ENCODE measurements at places on chromosomes 4 and X.

GRCh38 chr4:38411981-38412536 lies 251.9 kb upstream of the KLF3 start:
- no peak for DNase-seq

- DNase-seq, result no peak
Observed at GRCh38 chr4:139575072-139575471, 19.1 kb upstream of the SETD7 start.

DNA sequence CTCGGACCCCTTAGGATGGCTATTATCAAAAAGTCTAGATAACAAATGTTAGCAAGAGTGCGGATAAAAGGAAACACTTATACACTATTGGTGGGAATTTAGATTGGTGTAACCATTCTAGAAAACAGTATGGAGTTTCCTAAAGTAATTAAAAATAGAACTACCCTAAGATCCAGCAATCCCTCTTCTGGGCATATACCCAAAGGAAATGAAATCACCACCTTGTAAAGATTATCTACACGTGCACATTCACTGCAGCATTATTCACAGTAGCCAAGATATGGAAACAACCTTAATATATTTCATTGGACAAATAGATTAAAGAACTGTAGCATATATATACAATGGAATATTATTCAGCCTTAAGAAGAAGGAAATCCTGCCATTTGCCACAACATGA lies 462.4 kb downstream of the IQCM start:
- no peak for DNase-seq

DNA sequence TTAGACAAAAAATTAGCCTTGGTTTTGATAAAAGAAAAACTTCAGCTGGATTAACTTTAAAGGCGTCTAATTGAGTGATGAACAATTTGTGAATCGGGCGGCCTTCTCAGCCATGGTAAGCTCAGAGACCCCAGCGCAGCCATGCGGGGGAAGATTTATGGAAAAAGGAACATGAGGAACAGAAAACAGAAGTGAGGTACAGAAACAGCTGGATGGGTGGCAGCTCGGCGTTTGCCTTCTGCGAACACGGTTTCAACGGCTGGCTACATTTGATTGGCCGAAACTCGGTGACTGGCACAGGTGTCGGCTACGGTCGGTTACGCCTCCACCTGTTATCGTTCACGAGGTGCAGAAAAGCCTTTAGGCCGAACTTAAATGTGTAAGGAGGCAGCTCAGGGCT lies 401.4 kb upstream of the FAT1 start:
- DNase-seq, result no peak

DNA sequence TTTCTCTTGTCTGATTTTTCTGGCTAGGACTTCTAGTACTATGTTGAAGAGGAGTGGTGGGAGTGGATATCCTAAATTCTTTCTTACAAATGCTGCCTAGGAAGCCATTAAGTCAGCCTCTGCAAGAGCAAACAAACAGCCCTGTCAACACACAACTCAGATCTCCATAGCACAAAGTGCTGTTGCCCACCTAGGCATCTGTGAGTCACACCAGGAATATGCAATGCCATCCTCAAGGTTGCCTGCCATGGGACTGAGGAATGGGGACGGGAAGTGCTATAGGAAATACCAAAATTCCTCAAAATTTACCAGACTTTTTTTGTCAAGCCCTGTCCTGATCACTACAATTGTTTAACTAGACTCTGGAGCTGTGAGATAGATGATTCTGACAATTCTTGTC lies 466.9 kb downstream of the FSTL5 start:
- DNase-seq, result no peak

All from activated T-cell treated with anti-CD3 and anti-CD28 coated beads, Interleukin-2, amount 50 U/mL, for 4 hours (primary cell).